ENCODE measurements at places on chromosomes 5 and 9. TPM values are rescaled to one million over a fixed set of nuclear protein-coding genes. Genes with fewer than 3 reads are reported as not detected.

Gene OMD
- total RNA-seq = 8.5 TPM

Gene GLRA1
- not detected for total RNA-seq

Gene IL5
- not detected for total RNA-seq

Gene CIZ1
- total RNA-seq = 83.8 TPM

Gene OGN
- total RNA-seq = 3.0 TPM

Gene ANKRA2
- 31.2 TPM for total RNA-seq

Gene SERF1A
- 6.7 TPM for total RNA-seq

Gene DAB2IP
- 38.3 TPM for total RNA-seq

Gene ANKRD18B
- total RNA-seq = not detected

Gene ZDHHC11B
- 1.3 TPM for total RNA-seq

Gene GRXCR2
- not detected for total RNA-seq

Gene SV2C
- 0.91 TPM for total RNA-seq

Gene TTC33
- total RNA-seq = 15.2 TPM

Gene MARCHF3
- total RNA-seq = 11.7 TPM

Gene ZNG1F
- 5.4 TPM for total RNA-seq

Gene LURAP1L
- total RNA-seq = 29.0 TPM

Gene NDUFA8
- total RNA-seq = 65.3 TPM

Gene SPEF2
- total RNA-seq = 6.4 TPM

Gene RANBP17
- total RNA-seq = 9.8 TPM

Gene FOXD4L3
- not detected for total RNA-seq

Gene IFNA21
- not detected for total RNA-seq

Gene PCDHGA6
- total RNA-seq = 1.8 TPM

Gene IL33
- 20.8 TPM for total RNA-seq

Gene PCDHA6
- 1.1 TPM for total RNA-seq

Data from adrenal gland (tissue), 19 donors.